Fibroblast of lung (primary cell): ENCODE measurements at places on chromosomes 4 and X.
A peak's percentile ranks its signal among the peaks of the same experiment; 100 is the strongest.

GRCh38 chrX:9651737-9652136 lies 113.9 kb downstream of the GPR143 start:
- DNase-seq = peak; percentile 28

DNA sequence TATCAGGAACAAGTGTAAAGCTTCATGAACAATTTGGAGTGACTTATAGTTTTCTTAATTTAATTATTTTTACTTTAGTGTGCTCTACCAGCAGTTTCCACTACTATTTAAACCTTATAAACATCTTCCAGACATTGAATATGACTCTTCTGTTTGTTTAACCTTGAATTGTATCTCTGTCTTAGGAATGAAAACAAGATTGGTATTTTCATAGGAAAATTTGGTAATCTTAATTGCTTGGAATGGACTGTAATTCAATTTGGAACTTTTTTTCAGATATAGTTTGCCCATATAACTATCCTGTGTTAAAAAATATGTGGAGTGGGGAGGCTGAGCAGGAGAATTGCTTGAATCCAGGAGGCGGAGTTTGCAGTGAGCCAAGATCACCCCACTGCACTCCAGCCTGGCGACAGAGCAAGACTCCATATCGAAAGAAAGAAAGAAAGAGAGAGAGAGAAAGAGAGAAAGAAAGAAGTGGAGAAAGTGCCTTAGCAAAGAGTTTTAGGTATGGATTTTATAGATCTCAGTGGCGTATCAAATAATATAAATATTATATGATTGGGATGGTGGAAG lies 242.4 kb downstream of the BMPR1B start:
- no peak for DNase-seq

DNA sequence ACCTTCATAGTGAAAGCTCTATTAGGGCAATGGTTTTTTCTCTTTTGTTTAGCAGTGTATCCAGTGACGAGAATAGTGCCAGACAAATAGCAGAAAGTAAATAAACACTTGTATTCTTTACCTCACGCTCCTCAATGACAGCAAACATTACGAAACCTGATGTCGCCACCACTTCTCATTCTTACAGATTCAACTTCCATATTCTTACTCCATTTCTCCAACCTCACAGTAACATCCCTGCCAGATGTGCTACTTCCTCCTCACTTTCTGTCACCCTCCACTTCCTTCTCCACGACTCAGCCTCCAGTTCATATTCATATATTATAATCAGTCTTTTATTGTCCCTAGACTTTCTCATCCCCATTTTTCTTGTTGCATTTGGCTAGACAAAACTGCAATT lies 1956.2 kb upstream of the AGA start:
- no peak for DNase-seq

DNA sequence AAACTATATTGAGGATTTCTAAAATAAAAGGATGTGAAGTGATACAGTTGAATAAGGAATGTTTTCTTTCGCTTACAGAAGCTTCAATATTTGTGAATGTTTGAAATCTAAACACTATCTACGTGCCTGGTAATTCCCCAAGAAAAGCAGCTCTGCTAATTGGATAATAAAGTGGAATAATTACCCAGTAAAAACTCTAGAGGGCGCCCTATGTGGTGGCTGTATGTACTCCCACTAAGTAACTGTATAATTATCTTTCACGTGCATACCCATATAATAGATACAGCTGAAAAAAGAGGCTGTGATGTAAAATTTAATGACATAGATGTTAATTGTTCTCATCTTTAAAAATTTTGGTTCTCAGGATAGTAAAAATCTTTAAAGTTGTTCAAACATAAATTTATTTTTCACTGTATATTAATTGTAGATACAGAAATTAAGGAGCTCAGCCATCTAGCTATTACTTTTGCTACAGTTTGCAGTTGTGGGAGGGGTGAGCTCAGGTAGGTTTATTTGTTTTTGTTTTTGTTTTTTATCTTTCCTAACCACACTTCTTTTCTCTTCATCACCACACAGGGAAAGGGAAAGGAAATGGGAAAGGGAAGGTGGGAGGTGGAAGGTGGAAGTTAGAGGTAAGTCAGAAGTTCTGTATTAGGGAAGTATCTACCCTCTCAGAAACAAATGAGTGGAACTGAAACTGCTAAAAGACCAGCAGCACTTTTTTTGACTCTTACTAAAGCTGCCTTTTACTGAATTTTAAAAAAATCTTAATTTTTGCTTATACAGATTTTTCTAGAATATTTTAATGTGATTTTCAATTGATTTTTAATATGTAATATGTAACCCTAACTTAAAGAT lies 151.7 kb upstream of the RPS6KA6 start:
- no peak for DNase-seq

DNA sequence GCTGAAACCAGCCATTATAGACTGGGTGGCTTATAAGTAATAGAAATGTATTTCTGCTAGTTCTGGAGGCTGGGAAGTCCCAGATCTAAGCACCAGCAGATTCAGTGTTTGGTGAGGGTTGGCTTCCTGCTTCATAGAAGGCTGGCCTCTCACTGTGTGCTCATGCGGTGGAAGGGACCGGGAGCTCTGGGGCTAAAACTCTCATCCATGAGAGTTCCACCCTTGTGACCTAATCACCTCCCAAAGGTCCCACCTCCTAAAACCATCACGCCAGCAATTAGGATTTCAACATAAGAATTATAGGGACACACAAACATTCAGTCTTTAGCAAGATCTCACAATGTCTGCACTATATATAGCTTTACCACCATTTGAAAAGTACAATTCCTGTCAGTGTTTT lies 215.2 kb downstream of the CBR4 start:
- peak; percentile 27 for DNase-seq

DNA sequence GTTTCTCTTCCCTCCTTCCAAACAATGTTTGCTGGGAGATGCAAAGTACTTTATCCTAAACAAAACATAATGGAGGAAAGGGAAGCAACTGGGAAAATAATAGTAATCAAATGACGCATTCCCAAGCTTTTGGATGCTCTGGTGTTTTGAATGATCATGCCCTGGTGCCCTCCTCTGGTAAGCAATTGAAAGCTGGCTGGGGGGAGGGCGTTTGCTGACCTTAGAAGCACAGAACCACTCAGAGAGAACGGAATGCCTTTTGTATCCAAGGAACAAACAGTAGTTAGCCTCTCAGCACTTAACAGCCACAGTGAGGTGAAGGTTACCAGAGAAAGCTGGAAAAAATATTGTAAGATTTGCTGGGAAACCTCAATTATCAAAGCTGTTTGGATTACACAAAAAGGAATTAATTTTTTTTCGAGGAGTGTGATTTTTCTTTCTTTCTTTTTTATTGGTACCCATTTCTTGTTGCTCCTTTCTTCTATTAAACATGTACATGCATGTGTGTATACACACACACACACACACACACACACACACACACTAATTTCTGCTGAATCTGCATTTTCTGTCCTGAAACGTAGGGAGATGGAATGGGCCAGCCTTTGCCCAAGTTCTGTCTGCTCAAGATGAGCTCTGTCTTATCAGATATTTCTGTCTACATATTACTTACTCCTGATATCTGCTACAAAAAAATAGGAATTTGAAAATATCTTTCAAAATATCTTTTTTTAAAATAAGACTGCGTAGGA lies 155.8 kb upstream of the IGFBP7 start:
- peak; percentile 10 for DNase-seq

DNA sequence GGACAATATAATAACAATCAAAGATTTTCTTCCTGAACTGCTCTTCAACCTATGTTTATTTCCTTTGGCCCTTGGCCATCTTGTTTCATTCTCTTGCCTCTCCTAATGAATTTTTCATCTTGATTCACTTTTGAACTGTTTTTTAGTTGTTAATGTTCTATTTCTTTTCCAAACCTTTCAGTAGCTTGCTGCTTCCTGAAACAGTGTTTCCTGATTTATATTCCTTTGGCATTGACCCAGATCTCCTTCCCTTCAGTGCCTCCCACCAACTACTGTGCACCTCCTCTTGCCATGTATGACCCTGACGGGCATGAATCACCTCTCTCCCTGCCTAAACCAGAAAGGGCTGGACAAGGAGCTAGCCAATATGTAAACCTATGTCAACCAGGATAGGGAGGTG lies 25.6 kb upstream of the SPP1 start:
- peak; percentile 36 for DNase-seq

GRCh38 chr4:81287101-81287500 lies 72.1 kb upstream of the PRKG2 start:
- DNase-seq = no peak

DNA sequence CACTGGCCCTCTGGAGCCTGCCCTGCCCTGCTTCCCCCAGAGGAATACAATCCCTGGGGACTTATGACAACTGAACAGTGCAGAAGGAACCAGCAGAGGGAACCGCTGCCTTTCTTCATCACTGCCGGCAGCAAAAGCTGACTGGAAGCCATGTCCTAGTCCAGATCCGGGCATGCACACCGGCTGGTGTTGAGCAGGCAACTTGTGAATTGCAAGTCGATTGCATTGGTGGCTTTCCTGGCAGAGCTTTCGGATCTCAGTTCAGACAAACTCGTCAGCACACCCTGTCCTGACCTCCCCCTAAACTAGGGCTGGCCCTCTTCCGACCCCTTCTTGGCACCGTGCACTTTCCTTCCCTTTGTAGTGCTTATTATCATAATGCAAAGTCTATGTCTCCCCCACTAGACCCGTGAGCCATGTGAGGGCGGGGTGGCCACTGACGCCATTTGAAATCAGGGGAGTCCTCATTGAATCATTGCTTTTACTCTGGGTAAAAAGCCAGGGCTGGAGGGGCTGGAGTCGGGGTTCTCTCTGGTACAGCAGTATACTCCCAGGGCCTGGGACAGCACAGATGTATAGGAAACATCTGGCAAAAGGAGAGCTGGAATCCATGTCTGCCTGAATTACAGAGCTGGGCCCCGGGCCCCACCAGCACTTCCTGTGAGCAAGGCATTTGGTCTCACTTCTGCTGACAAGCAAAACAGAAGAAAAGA lies 1.8 kb downstream of the ARHGAP4 start:
- peak; percentile 23 for DNase-seq

DNA sequence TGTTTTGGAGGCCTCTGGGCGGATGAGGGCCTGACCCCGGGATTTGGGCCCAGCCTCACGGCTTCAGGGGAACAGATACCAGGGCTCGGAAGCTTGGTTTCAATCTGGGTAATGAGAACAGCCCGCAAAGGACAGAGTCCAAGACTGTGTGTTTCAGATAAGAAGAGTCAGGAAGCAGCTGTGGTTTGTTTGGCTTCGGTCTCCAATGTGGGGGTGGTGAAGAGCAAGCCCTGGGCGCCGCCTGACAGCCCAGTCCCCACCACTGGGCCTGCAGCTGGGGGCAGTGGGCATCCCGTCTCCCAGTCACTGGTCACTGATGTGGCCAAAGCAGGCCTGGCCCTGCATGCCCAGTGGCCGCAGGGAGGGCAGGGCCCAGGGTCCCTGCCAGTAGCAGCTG lies 9.1 kb downstream of the WFS1 start:
- peak; percentile 54 for DNase-seq

- peak; percentile 25 for DNase-seq
Observed at GRCh38 chrX:136816975-136817374, 36.2 kb upstream of the ARHGEF6 start.

DNA sequence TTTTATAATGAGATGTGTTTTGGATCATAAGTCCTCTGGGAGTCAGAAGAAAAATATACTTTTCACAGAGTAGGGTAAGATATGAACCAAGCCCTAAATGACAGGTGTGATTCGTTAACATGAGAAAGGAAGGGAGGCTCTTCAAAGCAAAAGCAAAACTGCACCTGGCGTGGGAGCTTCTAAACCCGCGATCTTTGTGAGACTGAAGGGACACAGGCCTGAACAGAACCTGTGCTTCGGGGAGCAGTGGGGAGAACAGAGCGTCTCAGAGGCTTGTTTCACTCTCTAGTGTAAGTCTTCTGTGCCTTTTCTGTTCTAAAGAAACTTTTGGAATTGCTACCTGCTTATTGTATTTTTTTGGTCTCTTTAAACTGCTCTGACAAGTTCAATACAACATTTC lies 30.2 kb upstream of the CYP4V2 start:
- no peak for DNase-seq

DNA sequence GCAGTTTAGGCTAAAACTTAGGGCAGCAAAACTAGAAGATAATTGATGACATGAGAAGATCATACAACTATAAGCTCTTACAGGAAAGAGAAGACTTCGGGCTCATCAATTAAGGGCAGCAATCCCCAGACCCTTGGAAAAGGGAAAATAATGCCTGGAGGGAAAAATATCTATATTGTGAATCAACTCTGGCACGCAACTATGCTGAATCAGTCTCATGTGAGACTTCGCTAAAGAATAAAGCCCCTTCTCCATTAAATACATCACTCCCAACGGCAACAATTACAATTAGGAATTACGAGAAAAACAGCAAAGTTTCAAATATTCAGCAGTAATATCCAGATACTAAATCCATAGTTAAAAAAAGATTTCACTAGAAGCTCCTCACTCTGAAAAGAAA lies 2016.8 kb upstream of the IGFBP7 start:
- DNase-seq = no peak

DNA sequence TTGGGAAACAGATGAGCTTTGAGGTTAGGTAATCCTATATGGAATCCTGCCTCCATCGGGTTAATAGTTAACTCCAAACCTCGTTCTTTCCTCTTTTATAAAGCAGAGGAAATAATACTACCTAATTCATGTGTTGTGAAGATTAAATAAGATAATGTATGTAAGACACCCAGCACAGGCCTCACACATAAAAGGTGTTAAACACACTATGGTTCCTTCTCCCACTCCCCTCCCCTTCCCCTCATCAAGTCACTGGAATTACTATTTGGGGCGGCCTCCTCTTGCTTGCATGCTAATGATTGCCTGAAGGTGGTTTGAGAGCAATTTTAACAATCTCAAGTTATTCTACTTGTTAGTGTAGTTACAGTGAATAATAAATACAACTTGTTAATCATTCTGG lies 404.4 kb upstream of the RASGEF1B start:
- DNase-seq = no peak

DNA sequence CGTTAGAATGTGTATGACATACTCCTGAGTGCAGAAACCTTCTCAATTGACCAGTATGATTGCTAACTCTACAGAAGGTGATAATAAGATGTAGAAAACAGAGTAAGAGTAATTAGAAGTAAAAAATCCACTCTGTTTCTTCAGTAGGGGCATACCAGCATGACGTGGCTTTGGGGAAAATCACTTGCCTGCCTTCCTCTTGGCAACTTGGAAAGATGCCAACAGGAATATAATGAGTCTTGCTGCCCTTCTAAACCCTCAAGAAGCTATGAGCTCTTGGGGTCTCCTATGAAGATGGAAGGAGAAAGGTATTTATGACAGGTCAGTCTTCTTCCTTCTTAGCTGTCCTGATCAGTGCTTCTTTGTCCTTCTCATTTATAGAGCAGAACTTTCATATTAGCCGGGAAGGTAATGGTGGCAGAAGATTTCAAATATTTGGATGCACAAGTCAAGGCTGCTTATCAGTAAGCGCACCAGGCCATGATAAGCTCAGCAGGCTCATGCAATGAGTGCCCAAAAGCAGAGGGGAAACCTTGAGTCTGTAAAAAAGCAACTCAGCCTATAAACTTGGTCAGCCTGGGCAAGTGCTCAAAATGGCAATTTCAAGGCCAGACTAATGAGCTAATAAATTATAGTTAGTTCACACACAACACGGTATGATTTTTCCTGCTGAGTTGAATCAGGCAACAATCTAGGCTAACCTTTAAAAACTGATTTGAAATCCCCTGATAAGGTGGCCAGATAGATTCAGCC lies 69.7 kb upstream of the PPARGC1A start:
- DNase-seq = no peak
